Aorta (tissue), 5 donors: ENCODE measurements at places on chromosomes 12 and 14.

GRCh38 chr12:49942512-49942893, 8.0 kb upstream of the AQP2 start:
- DNase-seq: no peak

DNA sequence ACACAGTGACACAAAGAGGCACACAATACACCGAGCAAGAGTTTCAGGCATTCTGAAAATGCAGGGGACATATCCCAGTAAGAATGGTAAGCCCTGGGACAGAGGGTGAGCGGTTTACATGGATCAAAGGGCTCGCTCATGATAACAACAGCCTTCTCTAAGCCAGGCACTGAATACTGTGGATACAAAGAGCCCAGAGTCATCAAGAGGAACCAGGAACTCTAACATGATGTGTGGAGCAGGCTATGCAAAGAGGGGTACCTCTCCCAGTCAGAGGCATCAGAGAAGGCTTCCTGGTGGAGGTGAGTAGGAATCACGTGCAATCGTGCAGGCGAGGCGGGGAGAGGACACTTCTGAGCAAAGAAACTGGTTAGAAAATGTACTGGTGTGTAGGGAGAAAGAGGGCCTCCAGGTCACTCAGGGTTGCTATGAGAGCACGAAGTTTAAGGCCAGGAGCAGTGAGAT, 76.9 kb upstream of the EEA1 start:
- no peak for DNase-seq

DNA sequence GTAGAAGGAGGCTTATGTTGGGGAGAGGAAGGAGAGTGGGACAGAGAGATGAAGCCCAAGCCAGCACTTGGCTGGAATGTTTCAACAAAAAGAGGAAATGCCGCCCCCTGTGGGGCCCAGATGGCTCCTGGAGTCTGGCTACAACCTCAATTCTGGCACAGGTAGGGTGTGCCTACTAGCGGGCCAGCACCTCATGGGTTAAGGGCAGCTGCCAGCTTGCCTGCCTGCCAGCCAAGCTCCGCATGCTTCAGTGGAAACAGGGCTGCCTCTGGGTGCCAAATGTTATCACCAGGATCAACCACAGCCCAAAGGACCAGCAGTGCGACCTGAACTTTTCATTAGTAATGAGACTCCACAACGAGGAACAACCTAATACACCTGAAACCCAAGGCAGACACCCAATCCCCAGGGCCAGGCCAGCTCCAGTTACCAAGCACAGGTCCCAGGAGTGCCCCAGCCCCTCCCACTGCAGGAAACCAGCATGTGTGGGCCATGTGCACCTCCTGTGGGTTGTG, 11.3 kb downstream of the RAB15 start:
- DNase-seq: no peak

DNA sequence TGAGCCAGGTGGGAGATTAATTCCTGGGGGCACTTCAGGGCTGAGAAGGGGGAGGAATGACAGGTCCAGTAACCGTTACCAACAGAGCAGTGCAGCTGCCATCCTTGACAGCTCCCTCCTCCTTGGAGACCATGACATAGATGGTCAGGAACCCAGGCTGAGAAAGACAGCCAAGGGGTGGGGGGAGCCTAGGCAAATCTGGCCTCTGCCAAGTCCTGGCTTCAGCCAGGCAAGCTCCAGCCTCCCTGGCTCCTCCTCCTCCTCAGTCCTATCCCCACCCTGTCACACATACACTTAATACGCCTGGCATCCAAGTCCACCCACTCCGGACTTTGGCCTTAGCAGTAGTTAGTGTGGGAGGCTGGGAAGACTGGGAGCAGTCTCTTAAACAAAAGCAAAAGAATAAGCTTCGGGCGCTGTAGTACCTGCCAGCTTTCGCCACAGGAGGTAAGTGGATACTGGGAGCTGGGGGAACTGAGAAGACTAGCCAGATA, at the start of gene RDH5:
RDH5 (plus strand) TSS at position 323 of the 494 bp plus-strand sequence. CDS start 792 bp downstream, outside the sequence.
- DNase-seq: peak; percentile 90

DNA sequence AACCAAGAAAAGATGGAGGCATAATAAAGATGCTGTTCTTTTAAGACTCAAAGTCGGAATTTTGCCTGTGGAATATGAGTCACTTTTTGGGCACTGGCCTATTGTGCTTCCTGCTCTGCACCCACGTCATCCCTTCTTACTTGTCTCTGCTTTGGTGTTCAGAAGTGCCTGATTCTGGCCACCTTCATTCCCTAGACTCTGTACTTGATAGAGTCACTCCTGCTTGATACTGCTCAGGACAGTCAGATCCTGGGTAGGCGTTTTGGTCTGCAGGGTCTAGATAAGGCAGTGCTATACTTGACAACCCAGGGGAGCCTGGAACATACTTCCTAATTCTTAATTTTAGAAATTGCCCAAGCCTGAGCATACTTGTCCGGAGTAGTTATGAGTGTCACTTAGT, 1.9 kb downstream of the LRRK2 start:
- DNase-seq: no peak

DNA sequence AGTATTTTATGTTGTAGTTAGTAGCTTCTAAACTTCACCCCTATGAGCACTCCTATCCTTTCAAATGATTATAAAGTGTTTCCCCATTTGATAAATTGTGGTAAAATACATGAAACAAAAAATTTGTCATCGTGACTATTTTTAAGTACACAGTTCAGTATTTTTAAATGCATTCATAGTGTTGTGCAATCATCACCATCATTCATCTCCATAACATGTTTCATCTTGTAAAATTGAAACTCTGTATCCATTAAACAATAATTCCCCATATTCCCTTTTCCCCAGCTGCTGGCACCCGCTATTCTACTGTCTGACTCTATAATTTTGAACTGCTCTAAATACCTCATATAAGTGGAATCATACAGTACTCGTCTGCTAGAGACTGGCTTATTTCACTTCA, 52.5 kb downstream of the ATP23 start:
- no peak for DNase-seq

GRCh38 chr12:41514907-41515306, 326.8 kb downstream of the PDZRN4 start:
- no peak for DNase-seq

GRCh38 chr12:91766454-91766853, 379.2 kb downstream of the BTG1 start:
- no peak for DNase-seq

- no peak for DNase-seq
Observed at GRCh38 chr12:26266881-26267280, 71.5 kb downstream of the SSPN start.

DNA sequence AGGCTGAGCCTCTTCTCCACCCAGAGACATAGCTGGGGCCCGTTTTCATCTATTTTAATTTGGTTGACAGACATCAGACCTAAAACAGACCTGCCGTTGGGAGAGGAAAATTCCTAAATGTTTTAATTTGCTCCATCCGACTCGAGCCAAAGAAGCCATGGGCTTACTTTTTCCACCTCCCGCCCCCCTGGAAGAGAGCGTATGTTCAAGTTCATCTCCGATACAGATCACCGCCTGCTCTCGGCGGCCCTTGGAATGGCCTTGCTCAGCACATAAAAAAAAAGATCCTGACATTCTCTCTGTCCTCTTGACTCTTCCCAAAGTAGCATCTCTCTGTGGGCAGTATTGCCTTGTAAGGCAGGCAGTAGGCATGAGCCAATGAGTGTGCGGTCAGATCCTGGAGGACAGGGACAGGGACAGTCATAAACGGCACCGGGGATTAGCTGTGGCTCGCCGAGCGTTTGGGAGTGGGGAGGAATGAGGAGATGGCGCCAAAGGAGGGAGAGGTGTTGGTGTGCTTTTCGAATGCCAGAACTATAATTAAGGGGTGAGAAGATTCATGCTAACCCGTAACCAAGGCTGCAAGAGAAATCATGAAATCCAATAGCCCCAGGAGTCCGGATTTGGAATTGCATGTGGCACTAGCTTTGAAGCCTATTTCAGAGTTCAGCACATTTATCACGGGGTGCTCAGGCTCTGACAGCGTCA, 47.9 kb upstream of the MEG3 start:
- no peak for DNase-seq
